ENCODE measurements at places on chromosomes 13 and 19. TPM values are rescaled to one million over a fixed set of nuclear protein-coding genes. Genes with fewer than 3 reads are reported as not detected.

Gene GRIN3B
- polyA plus RNA-seq = not detected

Gene ACER1
- polyA plus RNA-seq = not detected

Gene SLC25A41
- not detected for polyA plus RNA-seq

Gene CPB2
- not detected for polyA plus RNA-seq

Gene FAAP24
- 3.7 TPM for polyA plus RNA-seq

Gene EIF3K
- 337 TPM for polyA plus RNA-seq

Gene PRR20B
- not detected for polyA plus RNA-seq

Gene NOVA2
- polyA plus RNA-seq = not detected

Gene UBE2S
- 30.7 TPM for polyA plus RNA-seq

Gene ZNF829
- polyA plus RNA-seq = 3.4 TPM

GRCh38 chr13:18714889-18715288 lies 466.7 kb downstream of the TUBA3C start:
- no peaks in the 10 kb centered on the region for H3K27me3 ChIP-seq
- H3K27ac ChIP-seq = no peak overlapping the region
- DNase-seq = no peak
- no peaks in the 10 kb centered on the region for H3K36me3 ChIP-seq

GRCh38 chr13:70856711-70857110 lies 748.5 kb upstream of the KLHL1 start:
- no peaks in the 10 kb centered on the region for H3K27me3 ChIP-seq
- no peak overlapping the region for H3K4me3 ChIP-seq
- no peak for DNase-seq
- H3K36me3 ChIP-seq = no peaks in the 10 kb centered on the region
- no peak overlapping the region for H3K27ac ChIP-seq

GRCh38 chr13:32530841-32531253 lies 7.7 kb downstream of the N4BP2L2 start:
- H3K4me1 ChIP-seq = peaks cover 72% of the 10 kb centered on the region
- H3K27ac ChIP-seq = no peak overlapping the region
- peak overlapping the region; percentile 63 for H3K4me3 ChIP-seq
- H3K36me3 ChIP-seq = peaks cover 9% of the 10 kb centered on the region

- H3K27ac ChIP-seq = no peak overlapping the region
- peak; percentile 37 for DNase-seq
- no peaks in the 10 kb centered on the region for H3K27me3 ChIP-seq
- peaks cover 6% of the 10 kb centered on the region for H3K4me1 ChIP-seq
- H3K4me3 ChIP-seq = no peak overlapping the region
Measured at GRCh38 chr13:39684531-39685137, 29.2 kb downstream of the COG6 start.

DNA sequence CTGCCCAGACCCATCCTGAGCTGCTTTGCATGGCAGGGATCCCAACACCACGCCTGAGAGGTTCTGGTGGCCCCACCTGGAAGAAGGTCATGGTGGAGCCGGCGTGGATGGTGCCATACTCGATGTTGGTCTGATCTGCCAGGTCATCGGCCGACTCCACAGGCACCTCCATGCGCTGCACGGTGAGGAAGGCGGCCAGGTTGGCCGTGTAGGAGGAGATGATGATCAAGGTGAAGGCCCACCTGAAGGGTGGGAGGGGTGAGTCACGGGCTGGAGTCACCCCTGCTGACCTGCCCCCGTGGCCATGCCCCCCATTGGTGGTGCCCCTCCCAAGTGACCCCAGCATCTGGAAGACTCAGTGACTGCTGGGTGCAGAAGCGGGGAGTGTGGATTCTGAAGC lies 12.5 kb upstream of the ATP1A3 start:
- H3K27ac ChIP-seq = no peak overlapping the region
- no peak overlapping the region for H3K4me3 ChIP-seq
- no peak for DNase-seq
- H3K4me1 ChIP-seq = no peaks in the 10 kb centered on the region

GRCh38 chr13:44237881-44238421 lies 135.7 kb upstream of the SERP2 start:
- H3K27me3 ChIP-seq = peaks cover 46% of the 10 kb centered on the region
- peaks cover 3% of the 10 kb centered on the region for H3K4me1 ChIP-seq
- no peak for DNase-seq
- H3K36me3 ChIP-seq = no peaks in the 10 kb centered on the region
- no peak overlapping the region for H3K27ac ChIP-seq

GRCh38 chr13:26616126-26616525 lies 58.6 kb downstream of the WASF3 start:
- H3K27me3 ChIP-seq = peaks cover 35% of the 10 kb centered on the region
- H3K27ac ChIP-seq = no peak overlapping the region
- H3K4me1 ChIP-seq = no peaks in the 10 kb centered on the region
- no peak overlapping the region for H3K4me3 ChIP-seq

DNA sequence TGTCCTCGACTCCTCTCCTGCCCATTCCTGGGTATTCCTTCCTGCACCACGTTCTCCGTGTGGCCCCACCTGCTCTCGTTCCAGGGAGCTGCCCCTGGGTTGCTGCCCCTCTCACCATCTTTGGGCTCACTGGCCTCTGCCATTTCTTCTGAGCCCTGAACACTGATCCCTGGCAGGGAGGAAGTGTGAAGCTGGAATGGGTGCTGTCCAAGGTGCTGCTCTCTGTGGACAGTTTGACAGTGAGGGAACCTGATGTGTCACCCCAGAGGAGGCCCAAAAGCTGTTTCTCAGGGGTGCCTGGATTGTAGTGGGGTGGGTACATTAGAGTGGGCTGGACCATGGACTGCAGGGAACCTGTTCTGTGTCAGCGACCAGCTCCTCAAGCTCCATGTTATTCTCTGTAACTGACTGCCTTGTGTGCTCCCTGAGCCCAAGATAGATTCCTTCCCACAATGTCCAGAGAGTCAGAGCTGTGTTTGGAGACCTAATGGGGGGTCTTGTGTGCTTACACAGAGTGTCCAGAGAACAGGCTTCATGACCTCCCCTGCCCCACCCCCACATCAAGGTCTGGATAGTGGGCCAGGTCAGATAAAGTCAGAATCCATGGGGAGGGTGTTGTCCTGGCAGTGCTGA lies 7.2 kb upstream of the CEACAM8 start:
- no peak overlapping the region for H3K4me3 ChIP-seq
- no peak for DNase-seq
- peaks cover 5% of the 10 kb centered on the region for H3K36me3 ChIP-seq

- no peaks in the 10 kb centered on the region for H3K27me3 ChIP-seq
- no peaks in the 10 kb centered on the region for H3K4me1 ChIP-seq
- no peaks in the 10 kb centered on the region for H3K36me3 ChIP-seq
- H3K27ac ChIP-seq = no peak overlapping the region
- no peak overlapping the region for H3K4me3 ChIP-seq
- DNase-seq = no peak
Measured at GRCh38 chr19:33214596-33214995, 11.1 kb downstream of the SLC7A10 start.

GRCh38 chr19:41706741-41707501 lies 1.5 kb upstream of the CEACAM5 start:
- no peaks in the 10 kb centered on the region for H3K36me3 ChIP-seq
- peaks cover 6% of the 10 kb centered on the region for H3K4me1 ChIP-seq
- H3K4me3 ChIP-seq = peak overlapping the region; percentile 71
- peaks cover 70% of the 10 kb centered on the region for H3K27me3 ChIP-seq

DNA sequence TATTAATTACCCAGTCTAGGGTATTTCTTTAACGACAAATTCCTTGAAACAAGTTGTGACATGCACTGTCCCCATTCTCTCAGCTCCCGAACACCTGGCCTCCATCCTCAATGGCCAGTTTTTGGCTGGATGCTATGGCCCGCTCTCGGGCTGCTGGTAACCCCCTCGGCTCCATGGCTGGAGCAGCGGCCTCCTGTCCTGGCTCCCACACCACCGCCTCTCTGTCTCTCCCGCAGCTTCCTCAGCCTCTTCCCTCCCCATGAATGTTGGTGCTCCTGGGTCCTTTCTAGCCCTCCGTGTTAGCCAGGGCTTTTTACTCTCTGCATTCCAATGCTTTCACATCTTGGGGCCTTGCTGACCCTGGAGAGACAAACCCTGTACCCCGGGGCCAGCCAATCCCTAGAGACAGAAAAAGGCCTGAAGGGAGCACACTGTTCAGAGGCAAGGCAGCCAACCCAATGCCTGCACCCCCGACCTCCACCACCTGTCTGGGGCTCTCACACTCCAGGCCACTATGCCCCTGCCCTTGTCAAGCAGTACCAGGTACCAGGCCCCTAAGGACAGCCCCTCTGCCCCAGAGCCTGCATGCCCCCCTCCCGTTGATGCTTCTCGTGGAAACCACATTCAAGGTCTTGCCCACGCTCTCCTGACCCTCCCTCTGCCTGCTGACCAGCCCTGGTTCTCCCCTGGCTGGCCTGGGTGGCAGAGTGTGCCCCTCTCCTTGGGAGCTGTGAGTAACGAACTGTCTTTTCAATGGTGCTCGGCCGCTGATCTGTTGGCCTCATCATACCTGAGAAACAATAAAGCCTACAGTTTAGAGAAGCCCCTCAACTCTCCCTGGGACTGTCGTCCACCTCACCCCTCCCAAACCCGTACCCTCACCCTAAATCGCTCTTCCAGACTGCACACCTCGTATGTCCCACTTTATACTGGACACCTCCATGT lies 86.9 kb upstream of the GPR183 start:
- no peak overlapping the region for H3K27ac ChIP-seq
- no peak overlapping the region for H3K4me3 ChIP-seq
- peaks cover 25% of the 10 kb centered on the region for H3K4me1 ChIP-seq
- H3K27me3 ChIP-seq = peaks cover 1% of the 10 kb centered on the region
- no peaks in the 10 kb centered on the region for H3K36me3 ChIP-seq

GRCh38 chr13:32443111-32443510 lies 15.2 kb upstream of the N4BP2L1 start:
- H3K4me3 ChIP-seq = no peak overlapping the region
- peak; percentile 41 for DNase-seq
- no peaks in the 10 kb centered on the region for H3K27me3 ChIP-seq
- no peaks in the 10 kb centered on the region for H3K36me3 ChIP-seq

DNA sequence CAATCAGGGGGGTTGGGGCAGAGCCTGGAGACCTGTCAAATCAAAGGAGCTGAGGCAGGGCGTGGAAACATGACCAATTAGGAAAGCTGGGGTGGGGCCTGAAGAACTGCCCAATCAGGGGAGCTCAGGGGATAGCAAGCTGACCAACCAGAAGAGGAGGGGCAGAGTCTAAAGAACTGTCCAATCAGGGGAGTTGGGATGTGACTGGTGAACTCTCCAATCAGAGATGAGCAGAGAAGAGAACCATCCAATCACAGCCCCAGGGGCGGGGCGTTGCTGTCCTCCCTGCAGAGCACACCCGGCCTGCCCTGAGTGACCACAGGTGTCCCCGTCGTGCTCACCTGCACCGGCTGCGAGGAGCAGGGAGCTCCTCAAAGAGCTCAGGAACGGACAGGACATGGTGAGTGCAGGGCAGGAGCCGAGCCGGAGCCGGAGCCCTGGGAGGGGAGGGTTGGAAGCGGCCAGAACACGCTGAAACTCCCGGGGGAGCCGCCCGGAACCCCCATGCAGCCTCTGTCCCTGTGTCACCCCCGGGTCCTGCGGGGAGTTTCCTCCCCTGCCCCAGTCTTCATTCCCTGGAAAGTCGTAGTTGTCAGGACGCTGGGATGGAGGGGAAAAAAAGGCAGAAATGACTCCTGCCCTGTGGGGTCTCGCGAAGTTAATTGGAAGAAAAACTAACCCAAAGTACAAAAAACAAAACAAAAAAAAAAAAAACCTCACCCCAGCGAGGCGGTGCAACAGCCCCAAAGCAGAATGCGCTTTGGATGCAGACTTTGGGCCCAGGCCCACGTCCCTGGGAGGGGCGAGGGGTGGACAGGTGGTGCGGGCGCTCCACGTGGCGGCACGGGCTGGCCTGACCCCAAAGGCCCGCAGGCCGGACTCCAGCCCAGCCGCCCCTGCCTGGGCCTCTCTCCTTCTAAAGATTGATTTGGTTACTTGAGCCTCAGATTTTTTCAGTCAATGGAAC lies at the start of gene ZNF556:
ZNF556 (plus strand) TSS at position 311 of the 967 bp plus-strand sequence; CDS start at position 398, 87 bp downstream.
- H3K4me1 ChIP-seq = peaks cover 11% of the 10 kb centered on the region
- H3K27ac ChIP-seq = no peak within 1 kb of the TSS
- H3K4me3 ChIP-seq = no peak within 1 kb of the TSS
- no peak for DNase-seq
- no peaks in the 10 kb centered on the region for H3K27me3 ChIP-seq
- H3K36me3 ChIP-seq = no peaks in the 10 kb centered on the region

- peak overlapping the region; percentile 99 for H3K27ac ChIP-seq
- H3K4me1 ChIP-seq = peaks cover 42% of the 10 kb centered on the region
- no peaks in the 10 kb centered on the region for H3K27me3 ChIP-seq
- H3K4me3 ChIP-seq = peak overlapping the region; percentile 76
Measured at GRCh38 chr13:110471833-110472162, 89.7 kb downstream of the RAB20 start.

- peaks cover 36% of the 10 kb centered on the region for H3K4me1 ChIP-seq
- peak overlapping the region; percentile 28 for H3K27ac ChIP-seq
- no peak overlapping the region for H3K4me3 ChIP-seq
- no peaks in the 10 kb centered on the region for H3K27me3 ChIP-seq
Measured at GRCh38 chr13:29577136-29578051, 18.1 kb downstream of the SLC7A1 start.

DNA sequence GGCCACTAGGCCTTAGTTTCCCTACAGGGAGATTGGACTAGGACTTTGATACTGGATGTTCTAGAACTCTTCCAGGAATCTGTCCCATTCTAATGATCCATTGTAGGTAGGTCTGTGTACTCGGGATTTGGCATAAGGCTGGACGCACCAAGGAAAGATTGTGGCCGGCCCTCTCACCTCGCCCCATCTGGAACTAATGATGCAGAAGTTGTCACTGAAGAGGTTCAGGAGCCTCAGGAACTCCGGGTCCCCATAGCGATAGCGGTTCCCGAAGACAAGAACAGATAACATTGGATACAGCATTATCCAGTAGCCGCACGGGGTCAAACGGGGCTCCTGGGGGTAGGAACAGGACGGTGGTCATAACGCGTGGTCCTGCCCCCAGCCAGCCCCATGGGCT lies 11.2 kb downstream of the EGLN2 start:
- no peak for DNase-seq
- no peaks in the 10 kb centered on the region for H3K27me3 ChIP-seq
- no peaks in the 10 kb centered on the region for H3K36me3 ChIP-seq
- H3K4me1 ChIP-seq = peaks cover 52% of the 10 kb centered on the region

- H3K27ac ChIP-seq = no peak overlapping the region
- H3K36me3 ChIP-seq = peaks cover 21% of the 10 kb centered on the region
- H3K4me1 ChIP-seq = no peaks in the 10 kb centered on the region
- no peak for DNase-seq
- no peak overlapping the region for H3K4me3 ChIP-seq
- peaks cover 70% of the 10 kb centered on the region for H3K27me3 ChIP-seq
Measured at GRCh38 chr19:5394551-5395505, 54.2 kb upstream of the PTPRS start.
